ENCODE measurements at places on chromosomes 1 and 21.

GRCh38 chr1:183673605-183674323 lies 20.6 kb upstream of the APOBEC4 start:
- no peak for DNase-seq

GRCh38 chr1:83546874-83547273 lies 452.1 kb downstream of the TTLL7 start:
- DNase-seq = no peak

GRCh38 chr21:43372663-43373361 lies 54.1 kb downstream of the SIK1 start:
- no peak for DNase-seq

GRCh38 chr1:52904927-52905698 lies 16.4 kb downstream of the ECHDC2 start:
- no peak for DNase-seq

DNA sequence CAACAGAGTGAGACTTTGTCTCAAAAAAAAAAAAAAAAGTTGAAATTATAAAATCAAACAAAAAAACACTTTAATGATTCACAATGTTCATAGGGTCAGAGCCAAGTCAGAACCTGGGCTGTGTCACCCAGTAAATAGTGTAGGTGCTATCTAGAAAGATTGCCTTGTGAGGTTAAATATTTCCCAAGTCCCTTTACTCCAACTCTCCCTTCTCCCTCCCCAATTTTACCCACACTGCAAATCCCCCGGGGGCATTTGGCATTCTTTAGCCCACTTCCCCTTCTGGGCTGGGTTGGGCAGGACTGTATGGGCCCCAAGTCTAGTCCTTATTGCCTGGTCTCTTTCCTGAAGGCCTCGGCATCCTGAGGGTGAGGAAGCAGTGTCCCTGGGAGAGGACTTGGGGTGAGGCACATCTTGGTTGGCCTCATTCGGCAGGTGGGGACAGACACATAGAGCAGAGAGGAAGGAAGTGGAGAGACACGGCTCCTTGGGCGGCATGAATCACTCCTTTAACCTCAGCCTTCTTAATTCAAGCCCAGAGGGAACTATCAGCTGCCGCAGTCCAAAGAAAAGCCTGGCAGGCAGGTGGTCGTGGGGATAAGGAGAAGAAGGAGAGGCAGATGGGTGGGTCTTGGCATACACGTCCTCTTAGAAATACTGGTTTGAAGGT lies 8.2 kb downstream of the ADORA1 start:
- DNase-seq = no peak

- no peak for DNase-seq
Observed at GRCh38 chr1:105730701-105731100, 1325.8 kb upstream of the PRMT6 start.
